Heart right ventricle (tissue), 16 donors: ENCODE measurements at places on chromosomes 3 and 15. TPM values are rescaled to one million over a fixed set of nuclear protein-coding genes. Genes with fewer than 3 reads are reported as not detected.

Gene HHATL
- 2,035 TPM for polyA plus RNA-seq

Gene CYP8B1
- not detected for polyA plus RNA-seq

Gene MORC1
- polyA plus RNA-seq = not detected

Gene AMT
- polyA plus RNA-seq = 22.6 TPM

Gene PCCB
- 17.2 TPM for polyA plus RNA-seq

Gene GRAMD1C
- polyA plus RNA-seq = 1.5 TPM

Gene BHLHE40
- 10.7 TPM for polyA plus RNA-seq

Gene GNAT1
- polyA plus RNA-seq = not detected

Gene PAQR5
- polyA plus RNA-seq = 1.0 TPM

Gene CFAP100
- polyA plus RNA-seq = not detected

Gene SLC12A1
- polyA plus RNA-seq = not detected

Gene PLS1
- polyA plus RNA-seq = 0.72 TPM

Gene AADACL2
- polyA plus RNA-seq = not detected

Gene PP2D1
- polyA plus RNA-seq = not detected

Gene ARL8B
- polyA plus RNA-seq = 55.3 TPM

Gene LRRIQ4
- polyA plus RNA-seq = not detected

Gene TMEM45A
- polyA plus RNA-seq = 16.1 TPM

Gene BMF
- 2.1 TPM for polyA plus RNA-seq

Gene ADAMTSL3
- polyA plus RNA-seq = 1.6 TPM

Gene SSUH2
- 6.1 TPM for polyA plus RNA-seq

Gene ICE2
- 6.3 TPM for polyA plus RNA-seq

Gene NUDT16
- 38.6 TPM for polyA plus RNA-seq

Gene PRR20G
- polyA plus RNA-seq = not detected

Gene ZNF385D
- 10.5 TPM for polyA plus RNA-seq

Gene KLHL6
- polyA plus RNA-seq = 0.80 TPM

Gene ALDH1L1
- 14.9 TPM for polyA plus RNA-seq

Gene SQOR
- 12.7 TPM for polyA plus RNA-seq

Gene AP4E1
- 3.4 TPM for polyA plus RNA-seq

Gene CADM2
- 0.12 TPM for polyA plus RNA-seq

Gene ITGA11
- polyA plus RNA-seq = 1.4 TPM

Gene RTP1
- polyA plus RNA-seq = not detected

Gene ALDH1A3
- polyA plus RNA-seq = 4.9 TPM

Gene SIDT1
- polyA plus RNA-seq = 0.32 TPM

Gene IQCH
- 0.83 TPM for polyA plus RNA-seq

Gene SLC24A5
- not detected for polyA plus RNA-seq

Gene P2RY1
- polyA plus RNA-seq = 1.4 TPM

Gene GOLGA6L7
- polyA plus RNA-seq = not detected

Gene ACP3
- 0.59 TPM for polyA plus RNA-seq

Gene UACA
- polyA plus RNA-seq = 14.2 TPM

Gene ELL3
- 1.2 TPM for polyA plus RNA-seq

Gene RLBP1
- polyA plus RNA-seq = not detected

Gene LTF
- polyA plus RNA-seq = 3.0 TPM

Gene ADAMTS17
- polyA plus RNA-seq = 0.49 TPM

Gene ACOX2
- 64.9 TPM for polyA plus RNA-seq

Gene SAXO2
- 0.25 TPM for polyA plus RNA-seq

Gene LYZL4
- not detected for polyA plus RNA-seq

Gene TKT
- polyA plus RNA-seq = 54.6 TPM

Gene ALDH1A2
- polyA plus RNA-seq = 3.3 TPM

Gene PATL2
- 2.1 TPM for polyA plus RNA-seq

Gene RPL35A
- 1,199 TPM for polyA plus RNA-seq

Gene CYP11A1
- polyA plus RNA-seq = 0.06 TPM

Gene PRSS50
- 0.43 TPM for polyA plus RNA-seq

Gene SCN11A
- polyA plus RNA-seq = 0.01 TPM

Gene SCN5A
- 29.9 TPM for polyA plus RNA-seq

Gene GOLGA8S
- 0.03 TPM for polyA plus RNA-seq

Gene GABRG3
- not detected for polyA plus RNA-seq

Gene SORD
- 3.2 TPM for polyA plus RNA-seq

Gene FMN1
- 1.4 TPM for polyA plus RNA-seq
